T-cell (primary cell): ENCODE measurements at places on chromosomes 13 and 19.

DNA sequence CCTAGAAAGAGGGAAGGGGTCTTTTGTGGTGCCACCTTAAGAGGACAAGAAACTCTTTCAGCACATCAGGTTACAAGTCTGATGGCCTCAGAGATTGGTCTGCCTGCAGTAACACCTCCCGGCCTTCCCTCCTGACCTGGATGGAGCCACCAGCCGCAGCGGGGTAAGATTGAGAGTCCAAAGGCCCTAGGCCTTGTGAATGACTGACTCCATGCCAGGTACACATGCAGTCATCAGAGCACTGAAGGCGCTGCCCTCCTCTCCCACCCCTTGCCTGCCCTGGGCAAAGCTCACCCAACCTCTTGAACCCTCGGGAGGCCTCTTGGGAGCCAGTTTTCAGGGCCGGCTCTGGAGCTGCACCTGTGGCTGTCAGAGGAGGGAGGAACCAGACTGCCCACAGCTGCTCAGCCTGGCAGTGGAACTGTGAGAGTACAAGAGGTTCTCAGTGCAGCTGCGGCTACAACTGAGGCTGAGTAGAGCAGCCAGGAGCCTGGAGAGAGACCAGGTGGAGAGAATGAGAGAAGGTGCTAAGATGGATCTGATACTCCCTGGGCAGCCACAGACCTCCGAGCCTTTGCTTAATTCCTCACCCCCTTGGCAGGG, 23.8 kb upstream of the C13orf42 start:
- no peak for DNase-seq

GRCh38 chr13:92187378-92187989, 789.1 kb downstream of the GPC5 start:
- no peak for DNase-seq

DNA sequence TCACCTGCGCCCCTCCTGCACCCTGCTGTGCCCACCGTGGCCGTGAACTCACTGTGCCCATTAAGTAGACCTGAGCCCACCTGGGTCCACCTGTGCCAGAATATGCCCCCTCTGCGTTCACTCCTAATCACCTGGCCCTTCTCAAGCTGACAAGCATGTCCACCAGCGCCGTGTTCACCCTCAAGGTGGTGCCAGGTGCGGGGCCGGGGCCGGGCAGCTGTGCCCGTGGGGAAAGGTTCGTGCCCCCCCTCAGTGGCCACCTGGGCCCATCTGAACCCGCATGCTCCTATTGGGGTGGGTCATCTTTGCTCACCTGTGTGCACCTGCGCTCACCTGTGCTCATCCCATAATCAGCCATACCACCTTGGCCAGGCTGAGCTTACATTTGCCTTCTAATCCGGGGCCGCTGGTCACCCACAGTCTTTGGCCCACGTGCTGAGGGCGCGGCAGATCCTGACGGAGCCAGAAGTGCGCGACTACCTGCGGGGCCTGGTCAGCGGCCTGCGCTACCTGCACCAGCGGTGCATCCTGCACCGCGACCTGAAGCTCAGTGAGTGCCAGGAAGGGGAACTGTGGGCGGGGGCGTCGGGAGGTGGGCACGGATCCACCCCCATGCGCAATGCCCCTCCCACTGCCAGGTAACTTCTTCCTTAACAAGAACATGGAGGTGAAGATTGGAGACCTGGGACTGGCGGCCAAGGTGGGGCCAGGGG, 2.3 kb downstream of the PLK5 start:
- DNase-seq: no peak

DNA sequence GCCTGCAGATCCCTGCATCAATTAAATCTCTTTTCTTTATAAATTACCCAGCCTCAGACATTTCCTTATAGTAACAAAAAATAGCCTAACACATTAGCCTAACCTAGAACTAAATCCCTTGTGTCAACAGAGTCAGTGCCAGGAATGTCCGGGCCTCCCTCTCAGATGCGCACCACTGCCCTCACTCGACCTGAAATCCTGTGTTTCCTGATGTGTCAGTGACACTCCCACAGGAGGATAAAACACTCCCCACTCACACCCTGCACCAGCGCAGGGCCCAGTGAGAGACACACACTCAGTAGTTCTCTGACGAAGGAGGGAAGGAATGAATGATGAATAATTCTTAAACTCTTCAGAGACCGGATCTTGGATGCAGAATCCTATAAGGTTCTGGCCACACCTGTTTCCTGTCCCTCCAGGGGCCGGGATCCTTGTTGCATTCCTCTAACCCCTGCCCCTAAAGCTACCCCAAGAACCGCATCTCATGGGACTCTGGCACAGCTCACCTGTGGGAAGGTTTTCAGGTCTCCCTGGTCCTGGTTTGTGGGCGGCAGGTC, 3.1 kb downstream of the CEACAM3 start:
- no peak for DNase-seq

DNA sequence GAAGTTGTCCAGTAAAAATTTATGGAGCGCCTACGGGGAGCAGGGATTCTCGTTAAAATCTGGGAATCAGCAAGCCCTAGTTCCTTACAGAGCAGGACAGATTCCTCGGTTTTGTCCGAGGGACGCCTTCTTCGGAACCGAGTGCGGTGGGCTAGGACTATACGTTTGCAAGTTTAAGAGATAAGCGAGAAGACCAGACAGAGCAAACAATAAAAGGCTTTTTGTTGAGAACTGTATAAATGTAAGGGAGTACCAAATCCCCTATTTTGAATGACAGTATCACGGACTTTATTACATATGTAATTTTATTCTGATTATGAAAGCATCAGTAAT, 971 bp upstream of the ANKRD10 start:
- DNase-seq: no peak

DNA sequence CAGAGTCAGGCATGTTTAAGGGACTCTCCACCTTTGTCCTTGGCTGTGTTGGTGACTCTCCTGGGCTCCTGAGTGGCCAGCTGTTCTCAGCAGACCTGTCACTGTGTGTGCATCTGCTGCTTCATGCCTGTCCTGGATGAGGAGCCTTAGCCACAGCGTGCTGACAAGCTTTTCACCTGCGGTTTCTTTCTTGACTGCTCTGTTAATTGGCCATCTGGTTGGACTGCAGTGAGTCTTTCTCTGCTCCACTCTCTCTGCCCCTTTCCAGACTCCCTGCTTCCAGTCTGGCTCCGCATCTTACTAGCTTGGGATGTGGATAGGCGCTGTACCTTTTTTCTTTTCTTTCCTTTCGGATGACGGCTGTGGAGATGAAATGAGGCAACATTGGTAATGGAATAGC, 38.8 kb downstream of the POLR1D start:
- no peak for DNase-seq

DNA sequence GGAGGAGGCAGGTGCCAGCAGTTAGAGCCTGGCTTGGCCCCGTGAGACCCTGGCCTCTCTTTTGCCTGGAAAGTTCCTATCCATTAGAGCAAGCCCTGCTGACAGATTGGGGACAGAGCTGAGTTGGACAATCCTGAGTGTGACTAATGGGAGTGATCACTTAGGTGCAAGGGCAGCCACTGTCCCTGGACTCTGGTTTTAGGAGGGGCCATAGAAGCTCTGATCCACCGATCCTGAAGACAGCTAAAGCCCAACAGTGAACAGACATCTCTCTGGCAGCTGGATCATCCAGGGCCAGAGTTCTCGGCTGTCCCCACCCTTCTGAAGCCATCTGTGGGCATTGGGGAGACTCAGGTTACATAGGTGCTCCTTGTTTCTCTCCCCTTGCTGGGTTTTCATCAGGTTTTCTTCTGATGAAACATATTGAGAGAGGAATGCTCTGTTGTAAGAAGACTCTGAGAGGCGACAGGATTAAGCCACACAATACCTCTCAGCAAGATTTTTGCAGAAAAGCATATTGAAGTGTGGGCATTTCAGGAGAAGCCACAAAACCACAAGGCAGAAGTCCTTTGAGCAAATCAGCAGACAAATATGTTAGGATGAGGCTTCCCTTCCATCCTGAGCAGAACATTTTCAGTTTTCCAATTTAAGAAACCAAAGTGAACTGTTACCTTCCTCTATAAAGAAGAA, 288.0 kb upstream of the MAB21L1 start:
- DNase-seq: no peak

DNA sequence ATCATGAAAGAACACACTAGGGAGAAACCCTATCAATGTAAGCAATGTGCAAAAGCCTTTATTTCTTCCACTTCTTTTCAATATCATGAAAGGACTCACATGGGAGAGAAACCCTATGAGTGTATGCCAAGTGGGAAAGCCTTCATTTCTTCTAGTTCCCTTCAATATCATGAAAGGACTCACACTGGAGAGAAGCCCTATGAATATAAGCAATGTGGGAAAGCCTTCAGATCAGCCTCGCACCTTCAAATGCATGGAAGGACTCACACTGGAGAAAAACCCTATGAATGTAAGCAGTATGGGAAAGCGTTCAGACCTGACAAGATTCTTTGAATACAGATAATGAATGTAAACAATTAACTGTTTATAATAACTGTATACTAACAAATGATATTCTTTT, 15.0 kb upstream of the ZNF439 start:
- no peak for DNase-seq

GRCh38 chr19:43651758-43652545, 12.3 kb upstream of the CADM4 start:
- no peak for DNase-seq

DNA sequence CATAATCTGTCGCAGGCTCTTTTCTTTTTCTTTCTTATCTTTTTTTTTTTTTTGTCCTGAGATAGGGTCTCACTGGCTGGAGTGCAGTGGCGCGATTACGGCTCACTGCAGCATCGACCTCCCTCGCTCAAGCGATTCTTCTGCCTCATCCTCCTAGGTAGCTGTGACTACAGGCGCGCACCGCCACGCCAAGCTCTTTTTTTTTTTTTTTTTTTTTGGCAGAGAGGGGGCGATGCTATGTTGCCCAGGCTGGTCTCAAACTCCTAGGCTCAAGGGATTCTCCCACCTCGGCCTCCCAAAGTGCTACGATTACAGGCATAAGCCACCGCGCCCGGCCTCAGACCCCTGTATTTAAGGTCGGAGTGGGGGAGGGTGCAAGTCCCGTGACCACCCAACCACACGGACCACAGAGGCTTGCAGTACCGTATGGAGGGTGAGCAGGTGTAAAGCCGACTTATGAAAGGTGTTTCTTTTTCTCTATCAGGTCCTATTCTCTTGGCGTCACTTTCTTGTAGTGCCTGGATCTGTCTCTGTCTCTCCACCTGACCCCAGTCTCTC, 2.0 kb downstream of the PHLDB3 start:
- DNase-seq: no peak

GRCh38 chr19:35105411-35106290, 10.0 kb upstream of the FXYD3 start:
- DNase-seq: no peak

DNA sequence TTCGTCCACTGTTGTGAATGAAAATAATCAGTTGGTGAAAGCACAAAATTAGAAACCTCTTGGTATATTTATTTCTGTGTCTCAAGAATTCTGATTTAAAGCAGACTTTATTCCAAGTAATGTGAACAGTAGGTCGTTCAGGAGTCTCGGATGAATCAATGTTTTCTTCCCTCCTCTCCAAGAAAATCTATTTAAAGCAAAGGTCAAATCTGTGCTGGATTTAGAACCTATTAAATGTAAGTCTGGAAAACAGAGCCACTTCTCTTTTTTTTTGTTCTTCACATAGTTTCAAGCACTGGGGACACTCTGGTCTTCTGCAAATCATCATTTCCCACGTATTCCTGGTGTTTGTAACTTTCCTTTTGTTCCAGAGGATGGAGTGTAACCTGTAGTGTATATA, 312.7 kb downstream of the ATP8A2 start:
- DNase-seq: no peak

DNA sequence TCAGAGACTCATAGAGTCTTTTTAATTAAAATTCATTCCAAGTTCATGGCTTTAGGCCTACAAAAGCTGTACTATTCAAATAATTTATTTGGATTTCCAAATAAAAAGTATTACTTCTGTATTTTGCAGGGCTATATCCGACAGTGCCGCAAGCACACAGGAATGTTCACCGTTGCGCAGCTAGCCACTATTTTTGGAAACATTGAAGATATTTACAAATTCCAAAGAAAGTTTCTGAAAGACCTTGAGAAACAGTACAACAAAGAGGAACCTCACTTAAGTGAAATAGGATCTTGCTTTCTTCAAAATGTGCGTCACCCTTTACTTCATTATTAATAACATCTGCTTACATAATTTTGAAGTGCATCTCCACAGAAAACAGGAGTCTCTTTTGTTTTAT, 20.5 kb upstream of the C1QTNF9 start:
- DNase-seq: no peak

DNA sequence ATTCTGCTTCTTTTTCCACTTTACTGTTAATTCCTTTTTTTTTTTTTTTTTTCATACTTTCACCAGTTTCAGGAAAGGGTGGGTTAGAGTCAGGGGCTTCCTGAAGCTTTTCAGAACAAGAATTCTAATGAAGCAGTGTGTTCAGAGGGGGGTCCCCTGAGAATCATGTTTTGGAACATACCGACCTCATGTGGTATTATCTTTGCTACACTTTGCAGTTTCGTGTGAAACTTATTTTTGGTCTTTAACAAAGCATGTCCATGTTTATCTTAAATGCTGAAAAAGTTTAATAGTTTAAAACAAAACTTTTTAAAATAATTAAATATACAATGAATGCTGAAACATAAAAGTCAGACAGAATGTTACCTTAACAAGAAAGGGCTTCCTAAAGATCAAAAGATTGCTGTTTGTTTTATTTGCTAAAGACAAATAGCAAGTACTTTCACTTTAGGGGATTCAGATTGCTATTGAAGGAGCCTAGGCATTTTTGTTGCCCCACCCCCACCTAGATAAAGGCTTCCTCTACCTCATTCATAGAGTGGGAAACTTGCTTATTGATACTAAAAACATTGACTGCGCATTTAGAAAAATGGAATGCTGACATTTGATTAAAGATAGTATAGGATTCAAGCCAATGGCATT, 21.1 kb upstream of the POMP start:
- no peak for DNase-seq

GRCh38 chr19:31470952-31471351, 121.7 kb upstream of the TSHZ3 start:
- DNase-seq: no peak
